ENCODE measurements at places on chromosomes 13 and 19.

GRCh38 chr19:18477042-18477779 is 39.3 kb upstream of the ISYNA1 start:
- DNase-seq, result no peak

GRCh38 chr13:96191367-96191766 is 101.5 kb downstream of the HS6ST3 start:
- DNase-seq, result no peak

- no peak for DNase-seq
Measured at GRCh38 chr13:82800391-82800790, 1081.9 kb downstream of the SLITRK1 start.

DNA sequence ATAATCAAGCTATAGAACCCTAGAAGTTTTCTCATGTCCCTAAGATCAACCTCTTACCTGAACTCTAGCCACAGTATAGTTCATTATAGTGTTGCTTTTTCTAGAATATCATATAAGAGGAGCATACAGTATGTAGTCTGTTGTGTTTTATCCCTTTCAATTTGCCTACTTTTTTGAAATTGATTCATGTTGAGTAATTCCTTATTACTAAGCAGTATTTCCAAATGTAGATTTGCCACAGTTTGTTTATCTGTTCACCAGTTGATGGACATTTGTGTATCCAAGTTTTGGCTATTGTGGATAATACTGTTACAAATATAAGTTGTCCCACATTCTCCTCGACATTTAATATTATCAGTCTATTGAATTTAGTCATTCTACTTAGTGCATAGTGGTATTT is 138.0 kb downstream of the LMO7 start:
- no peak for DNase-seq

- no peak for DNase-seq
Measured at GRCh38 chr13:21703846-21704245, 33.0 kb downstream of the FGF9 start.

DNA sequence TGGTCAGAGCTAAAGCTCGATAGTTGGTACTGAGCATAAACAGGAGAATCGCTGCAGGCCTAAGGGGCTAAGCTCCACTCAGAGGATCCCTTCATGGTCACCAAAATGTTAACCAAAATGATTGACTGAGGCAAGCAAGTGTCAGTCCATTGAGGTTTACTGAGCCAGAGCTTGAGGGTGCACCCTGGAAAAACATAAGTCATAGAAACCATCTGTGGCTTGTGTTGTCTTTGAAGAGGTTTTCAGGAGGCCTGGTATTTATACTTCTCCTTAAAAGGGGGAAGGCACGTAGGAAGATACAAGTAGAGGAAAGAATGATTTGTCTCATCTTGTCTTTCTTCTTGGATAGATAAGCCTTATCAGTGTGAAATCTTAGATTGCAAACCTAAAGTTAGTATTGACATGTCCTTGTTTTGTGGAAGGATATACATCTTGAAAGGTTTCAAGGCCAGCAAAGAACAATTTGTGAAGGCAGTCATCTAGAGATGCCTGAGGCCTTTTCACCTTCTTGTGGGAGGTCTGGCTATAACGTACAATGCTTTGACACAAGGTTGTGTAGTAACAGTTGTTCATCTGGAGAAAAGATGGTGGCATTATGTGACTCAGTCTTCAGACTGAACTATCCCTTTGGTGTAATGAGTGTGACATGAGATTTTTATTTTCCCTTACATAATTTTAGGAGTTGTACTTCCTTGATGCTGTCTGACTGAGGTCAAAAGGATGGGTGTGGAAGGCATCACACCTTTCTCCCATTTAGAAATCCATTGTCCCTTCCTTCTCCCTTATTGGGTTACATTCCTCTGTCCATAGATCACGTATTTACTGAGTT is 14.7 kb upstream of the CEACAM6 start:
- no peak for DNase-seq

- no peak for DNase-seq
Measured at GRCh38 chr19:8337728-8338127, 5.3 kb downstream of the KANK3 start.

DNA sequence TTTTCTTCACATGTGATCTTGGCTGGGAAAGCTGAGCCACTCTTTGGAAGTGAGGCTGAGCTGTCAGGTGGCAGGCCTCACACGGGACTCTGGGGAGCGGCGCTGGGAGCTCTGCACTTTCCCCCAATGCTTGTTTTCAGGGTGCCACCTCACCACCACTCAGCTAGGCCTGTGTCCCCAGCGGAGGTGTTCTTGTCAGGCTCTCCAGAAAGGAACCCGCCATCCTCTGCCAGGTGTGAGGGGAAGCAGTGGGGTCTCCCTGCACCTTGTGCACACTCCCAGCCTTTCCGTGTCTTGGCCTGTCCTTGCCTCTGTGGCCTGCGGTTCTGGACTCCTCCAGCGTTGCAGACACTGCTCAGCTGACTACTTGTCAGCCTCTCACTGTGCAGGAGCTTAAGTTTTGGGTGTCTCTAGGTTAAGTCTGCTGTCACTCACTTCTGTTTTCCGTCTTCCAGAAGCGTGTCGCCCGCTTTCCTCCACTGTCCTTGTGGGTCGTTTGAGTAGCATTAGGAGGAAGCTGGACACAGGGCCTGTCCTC is 51.9 kb downstream of the GGACT start:
- DNase-seq, result no peak

DNA sequence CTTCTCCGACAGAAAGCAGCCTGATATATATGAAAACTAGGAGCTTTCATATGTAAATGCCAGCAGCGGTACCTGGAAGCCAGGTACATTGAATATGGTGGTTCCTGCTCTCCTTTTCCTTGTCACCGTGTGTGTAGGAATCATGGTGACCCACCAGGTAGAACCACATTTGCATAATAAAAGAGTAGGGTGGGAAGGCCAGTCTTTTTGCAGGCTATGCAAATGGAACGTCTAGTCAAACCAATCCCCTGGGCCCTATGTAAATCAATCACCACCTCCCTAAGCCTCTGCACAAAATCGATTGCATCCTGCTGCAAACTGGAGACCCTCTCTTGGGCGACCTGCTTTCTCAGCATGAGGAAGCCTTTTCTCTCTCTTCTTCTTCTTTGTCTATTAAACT is 22.2 kb upstream of the ZNF181 start:
- no peak for DNase-seq

DNA sequence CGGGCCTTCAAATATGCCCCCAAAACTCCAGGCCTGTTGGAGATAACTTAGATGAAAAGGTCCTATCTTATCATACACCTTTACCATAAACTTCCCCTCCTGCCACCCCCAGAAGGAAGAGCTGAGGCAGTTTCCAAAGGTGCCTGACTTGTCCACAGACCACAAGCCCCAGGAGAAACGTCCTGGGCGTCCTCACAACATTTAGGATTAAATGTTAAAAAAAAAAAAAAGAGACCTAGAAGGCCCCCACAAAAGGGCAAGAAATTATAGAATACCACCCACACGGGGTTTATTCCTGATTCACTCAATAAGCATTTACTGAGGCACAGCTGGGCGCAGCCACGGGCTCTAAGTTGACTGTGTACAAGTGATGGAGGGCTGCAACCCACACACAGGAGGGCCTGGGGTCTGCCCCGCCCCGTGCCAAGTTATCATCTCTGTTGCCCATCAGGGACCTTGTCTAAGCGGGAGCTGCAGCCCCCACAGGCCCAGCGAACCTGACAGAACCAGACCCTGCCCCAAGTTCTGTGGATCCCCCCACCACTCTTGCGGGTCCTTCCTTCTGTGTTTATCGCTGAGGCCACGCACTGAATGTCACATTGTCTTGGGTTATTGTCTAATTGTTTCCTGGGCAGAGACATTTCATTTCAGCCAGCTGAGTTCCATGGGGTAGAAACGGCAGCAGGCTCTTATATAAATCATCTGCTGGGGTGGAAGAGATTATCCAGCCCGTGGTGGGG is 83.0 kb upstream of the TM9SF2 start:
- no peak for DNase-seq

GRCh38 chr13:75600371-75600770 is 35.8 kb upstream of the LMO7 start:
- DNase-seq, result no peak

DNA sequence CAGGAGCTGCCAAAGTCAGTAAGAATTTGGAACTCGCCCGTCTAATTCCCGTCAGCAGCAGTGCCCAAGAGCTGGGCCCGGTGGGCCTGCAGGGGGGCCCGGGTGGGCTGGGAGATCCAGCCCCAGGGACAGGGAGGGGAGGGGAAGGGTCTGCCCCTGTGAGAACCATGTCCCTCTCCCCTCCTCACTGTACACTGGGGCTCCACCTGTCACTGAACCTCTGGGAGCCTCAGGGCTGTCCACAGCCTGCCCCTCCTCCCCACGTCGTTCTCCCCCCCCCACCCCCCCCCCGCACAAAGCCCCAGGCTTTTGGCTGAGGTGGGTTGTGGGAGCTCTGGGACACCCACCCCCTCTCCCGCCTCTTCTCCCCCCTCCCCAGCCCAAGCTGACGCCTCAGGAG is 8.2 kb downstream of the ZNF296 start:
- DNase-seq, result no peak

GRCh38 chr13:85545771-85546170 is 253.4 kb downstream of the SLITRK6 start:
- DNase-seq, result no peak

DNA sequence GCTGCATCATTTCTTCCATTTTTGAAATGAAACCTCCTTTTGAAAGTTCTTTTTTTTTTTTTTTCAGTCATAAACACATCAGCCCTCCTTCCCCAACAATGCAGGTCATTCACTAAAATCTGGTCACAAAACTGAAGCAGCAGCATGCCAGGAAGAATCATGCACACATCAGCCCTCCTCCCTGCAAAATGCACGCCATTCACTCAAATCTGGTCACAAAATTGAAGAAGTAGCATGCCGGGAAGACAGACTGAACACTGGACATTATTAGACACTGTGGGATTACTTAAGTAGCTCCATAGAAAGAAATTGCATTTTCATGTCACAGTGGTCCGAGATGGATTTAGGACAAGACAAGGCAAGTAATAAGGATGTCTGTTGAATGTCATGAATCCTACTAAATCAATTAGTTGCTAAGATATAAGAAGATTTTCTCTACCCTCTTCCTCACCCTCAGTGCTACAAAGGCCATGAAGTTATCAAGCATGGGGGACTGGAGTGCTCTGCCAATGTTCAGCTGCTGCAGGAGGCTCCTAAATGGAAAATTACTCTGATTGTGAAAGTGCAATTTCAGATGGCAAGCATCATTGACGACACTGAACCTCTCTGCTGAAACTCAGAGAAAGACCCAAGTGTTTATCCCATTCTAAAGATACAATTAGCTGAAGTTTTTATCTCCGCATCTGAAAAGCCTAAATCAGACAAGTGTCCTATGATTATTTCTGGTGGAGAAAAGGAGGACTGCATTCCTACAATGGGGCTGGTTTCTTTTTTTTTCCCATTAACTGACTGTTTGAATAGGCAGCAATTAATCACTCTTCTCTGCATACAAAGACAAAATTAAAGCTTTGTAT is 913.2 kb downstream of the DIAPH3 start:
- no peak for DNase-seq

DNA sequence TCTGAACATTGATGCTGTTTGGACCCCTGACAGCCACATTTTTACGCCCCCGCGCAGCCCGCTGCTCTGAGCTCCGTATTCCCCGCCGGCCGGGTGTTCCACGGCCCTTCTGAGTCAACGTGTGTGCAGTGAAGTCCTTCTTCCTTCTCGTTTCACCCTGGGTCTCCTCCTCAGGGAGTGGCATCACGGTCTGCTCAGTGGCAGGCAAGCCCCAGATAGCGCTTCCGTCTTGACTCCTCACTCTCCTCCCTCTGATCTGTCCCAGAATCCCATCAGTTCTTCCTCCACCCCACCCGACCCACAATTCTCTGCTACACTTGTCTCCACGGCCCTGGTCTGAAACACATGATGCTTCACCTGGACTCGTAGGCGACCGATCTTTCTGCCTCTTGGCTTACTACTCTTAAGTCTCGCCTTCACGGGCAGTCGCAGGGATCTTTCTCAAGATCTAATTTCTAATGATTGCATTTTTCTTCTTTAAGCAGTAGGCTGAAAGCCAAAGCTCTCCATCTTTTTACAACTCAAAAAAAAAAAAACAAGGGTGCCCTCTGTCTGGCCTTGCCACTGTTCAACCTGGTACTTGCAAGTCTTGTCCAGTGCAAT is 33.9 kb downstream of the CCNE1 start:
- peak; percentile 51 for DNase-seq

- DNase-seq, result no peak
Measured at GRCh38 chr19:31269425-31270127, 79.7 kb downstream of the TSHZ3 start.

DNA sequence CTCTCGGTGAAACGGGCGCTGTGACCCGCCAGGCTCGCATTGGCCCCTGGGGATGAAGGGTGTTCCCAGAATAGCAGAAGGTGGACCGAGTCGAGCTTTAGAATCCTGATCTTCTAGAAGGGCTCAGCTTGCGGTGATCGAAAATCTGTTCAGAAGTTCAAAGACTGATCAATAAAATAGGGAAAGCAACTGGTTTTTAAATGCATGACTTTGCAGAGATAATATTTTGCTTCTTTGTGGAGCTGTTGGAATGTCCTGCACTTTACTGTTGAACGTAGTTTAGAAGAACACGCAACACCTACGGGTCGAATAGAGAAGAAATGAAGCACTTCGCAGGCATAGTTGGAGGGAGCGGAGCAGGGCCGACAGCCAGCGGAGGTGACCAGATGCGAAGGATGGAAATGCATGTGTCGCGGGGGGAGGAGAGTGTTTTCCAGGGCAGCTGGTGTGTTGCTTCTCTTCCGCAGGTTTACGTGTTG is 766 bp downstream of the CEBPG start:
- DNase-seq, result no peak

DNA sequence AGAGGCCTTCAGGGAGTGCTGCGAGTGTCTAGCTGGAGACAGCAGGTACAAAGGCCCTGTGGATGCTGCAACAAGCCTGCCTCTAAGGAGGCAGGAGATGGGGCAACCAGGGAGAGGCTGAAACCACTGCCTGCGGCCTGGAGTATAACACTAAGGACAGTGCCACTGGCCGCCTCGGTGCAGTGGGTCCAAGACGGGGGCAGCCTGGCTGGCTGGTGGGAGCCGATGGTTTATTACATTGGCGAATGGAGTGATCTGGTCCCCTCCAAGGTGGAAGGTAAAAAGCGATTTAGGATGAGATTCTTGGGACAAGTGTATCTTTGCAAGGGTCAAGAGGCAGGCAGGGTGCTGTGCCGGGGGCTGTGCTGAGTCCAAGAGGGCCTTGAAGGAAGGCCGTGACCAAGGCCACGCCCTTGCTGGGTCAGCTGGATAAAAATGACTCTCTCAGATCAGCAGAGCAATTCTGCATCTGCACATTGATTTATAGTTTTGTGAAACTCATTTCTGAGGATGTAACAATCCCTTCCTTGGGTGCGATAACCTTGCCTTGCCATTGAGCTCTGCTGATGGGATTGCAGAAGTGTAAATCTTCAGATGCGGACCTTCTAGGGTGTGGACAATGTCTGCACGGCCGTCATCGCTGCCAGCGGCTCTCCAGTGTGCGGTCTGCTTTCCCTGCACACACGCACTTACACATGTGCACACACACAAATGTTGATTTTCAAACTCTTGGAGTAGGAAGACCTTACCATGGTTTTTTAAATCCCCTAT is 6.0 kb downstream of the TMEM255B start:
- DNase-seq, result no peak

- DNase-seq, result no peak
Measured at GRCh38 chr19:27754700-27755099, 1458.3 kb downstream of the UQCRFS1 start.
